Mammary epithelial cell (primary cell): ENCODE measurements at places on chromosomes 5 and 9. TPM values are rescaled to one million over a fixed set of nuclear protein-coding genes. Genes with fewer than 3 reads are reported as not detected.

GRCh38 chr9:135992486-135993408 is 31.6 kb upstream of the UBAC1 start:
- DNase-seq: peak; percentile 46

DNA sequence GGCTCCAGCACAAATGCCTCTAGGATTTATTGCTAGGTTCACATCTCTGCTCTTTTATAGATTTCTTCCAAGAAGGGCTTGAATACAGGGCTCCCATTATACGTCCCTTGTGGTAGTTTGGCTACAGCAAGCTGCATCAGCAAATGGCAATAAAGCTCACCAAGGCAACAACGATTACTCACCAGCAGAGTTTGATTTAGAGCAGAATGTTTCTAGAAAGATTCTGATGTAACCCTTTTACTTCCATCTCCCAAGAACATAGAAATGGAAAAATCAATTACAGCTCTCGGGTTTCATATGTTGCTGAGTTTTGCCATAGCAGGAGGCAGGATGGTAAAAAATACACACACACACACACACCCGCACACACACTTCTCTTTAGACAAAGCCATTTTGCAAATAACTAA is 124.2 kb upstream of the TNPO1 start:
- DNase-seq: no peak

DNA sequence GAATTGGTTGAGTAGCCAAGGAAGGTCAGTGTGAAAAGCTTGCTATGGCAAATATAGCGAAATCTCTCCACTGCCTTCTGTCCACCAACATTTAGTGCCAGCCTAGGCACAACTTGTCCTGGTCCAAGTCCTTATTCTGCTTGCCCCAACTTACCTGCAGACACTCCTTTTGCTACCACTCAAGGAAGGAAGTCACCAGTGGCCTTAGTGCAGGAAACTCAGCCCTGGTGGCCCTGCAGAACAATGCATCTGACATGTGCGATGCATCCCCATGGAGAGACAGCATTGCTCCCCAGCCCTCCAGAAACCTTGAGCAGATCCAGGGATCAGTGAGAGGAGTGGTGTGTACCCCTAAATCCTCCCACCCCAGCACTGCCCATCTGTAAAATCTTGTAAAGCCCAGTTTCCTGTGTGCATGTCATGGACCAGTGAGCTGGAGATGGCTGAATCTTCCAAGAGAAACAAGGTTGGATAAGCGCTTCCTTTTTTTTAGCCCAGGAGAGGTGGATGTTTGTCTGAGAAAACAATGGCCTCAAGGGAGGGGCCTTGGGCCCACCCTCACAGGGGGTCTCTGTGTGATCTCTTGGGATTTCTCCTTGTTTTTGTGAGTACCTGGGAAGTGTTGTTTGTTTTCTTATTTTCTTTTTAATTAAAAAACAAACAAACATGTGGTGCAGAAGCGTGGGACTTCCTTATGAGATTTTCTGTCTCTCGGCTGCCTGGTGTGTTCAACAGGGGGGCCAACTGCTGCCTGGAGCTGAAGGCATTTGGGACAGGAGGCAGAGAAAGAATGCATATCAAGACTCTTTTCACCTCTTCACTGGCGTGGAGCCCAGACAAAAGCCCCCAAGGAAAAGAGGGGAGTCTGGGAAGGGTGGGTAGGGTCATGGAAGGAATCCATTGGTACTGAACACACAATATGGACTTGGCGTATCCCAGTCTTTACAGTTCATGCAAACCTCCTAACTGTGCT is 3.6 kb downstream of the FOXI1 start:
- DNase-seq: no peak

DNA sequence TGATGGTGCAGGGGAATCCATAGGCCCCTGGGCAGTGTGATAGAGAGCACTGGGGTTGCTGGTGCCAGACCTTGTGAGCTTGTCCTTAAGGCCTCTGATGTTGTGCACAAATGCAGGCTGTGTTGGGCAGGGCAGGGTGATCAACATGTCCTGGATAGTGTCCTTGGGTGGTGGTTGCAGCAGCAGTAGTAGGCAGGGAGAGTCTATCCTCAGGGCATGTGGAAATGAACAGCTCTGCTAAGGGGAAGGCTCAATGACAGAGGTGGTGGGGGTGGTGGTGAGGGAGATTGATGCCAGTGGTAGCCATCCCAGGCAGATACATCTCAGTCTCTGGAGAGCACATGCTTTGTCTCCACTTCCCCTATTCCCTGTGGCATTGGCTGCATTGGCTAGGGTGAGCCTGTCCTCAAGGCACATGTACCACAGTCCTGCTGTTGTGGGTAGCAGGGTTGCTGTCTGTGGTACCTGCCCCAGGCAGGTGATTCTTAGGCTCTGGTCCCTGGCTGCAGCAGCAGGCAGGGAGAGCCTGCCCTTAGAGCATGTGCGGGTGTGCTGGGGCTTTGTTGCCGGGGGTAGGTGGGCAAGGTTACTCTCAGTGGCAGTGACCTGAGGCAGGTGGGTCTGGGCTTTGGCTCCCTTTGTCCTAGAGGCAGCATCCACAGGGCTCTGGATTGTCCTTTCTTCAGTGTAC is 111.1 kb downstream of the WDR70 start:
- no peak for DNase-seq

DNA sequence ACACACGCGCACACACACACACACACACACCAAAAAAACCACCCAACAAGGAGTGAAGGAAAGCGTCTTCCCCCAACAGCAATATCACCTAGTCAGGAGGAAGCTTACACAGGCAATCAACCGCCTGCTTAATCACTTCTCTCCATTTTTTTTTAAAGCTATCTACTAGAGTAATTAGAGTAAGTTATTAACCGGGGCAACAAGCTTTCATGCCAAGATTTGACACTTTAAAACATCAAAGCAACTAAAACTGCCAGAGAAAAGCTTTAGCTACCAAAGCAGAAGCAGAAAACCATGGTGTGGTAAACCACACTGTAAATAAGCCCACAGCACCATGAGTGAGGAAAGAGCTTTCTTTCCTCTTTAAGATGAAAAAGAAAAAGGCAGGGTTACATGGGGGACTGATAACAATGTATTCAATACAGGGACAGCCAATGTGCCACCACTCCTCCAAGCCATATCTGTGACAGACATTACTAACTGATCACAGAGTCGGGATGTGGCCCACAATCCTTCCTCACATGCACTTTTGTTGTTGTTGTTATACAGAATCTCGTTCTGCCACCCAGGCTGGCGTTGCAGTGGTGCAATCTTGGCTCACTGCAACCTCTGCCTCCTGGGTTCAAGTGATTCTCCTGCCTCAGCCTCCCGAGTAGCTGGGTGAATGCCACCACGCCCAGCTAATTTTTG is 282.1 kb downstream of the CRB2 start:
- no peak for DNase-seq

Gene SFXN1
- 50.2 and 79.4 TPM in 2 replicates for total RNA-seq
